ENCODE measurements at places on chromosomes 2 and 18. TPM values are rescaled to one million over a fixed set of nuclear protein-coding genes. Genes with fewer than 3 reads are reported as not detected.

The DNER gene
- total RNA-seq = 5.1 TPM

The ERFE gene
- total RNA-seq = 2.0 TPM

The GPR55 gene
- total RNA-seq = not detected

The IL36RN gene
- 11.6 TPM for total RNA-seq

The POTEC gene
- total RNA-seq = not detected

The MDH1 gene
- 210 TPM for total RNA-seq

Measured in airway epithelial cell (primary cell).